ENCODE measurements at places on chromosomes 1 and 21. TPM values are rescaled to one million over a fixed set of nuclear protein-coding genes. Genes with fewer than 3 reads are reported as not detected.
A peak's percentile ranks its signal among the peaks of the same experiment; 100 is the strongest.

GRCh38 chr1:106846656-106847055, 209.8 kb upstream of the PRMT6 start:
- H3K36me3 ChIP-seq, result no peaks in the 10 kb centered on the region
- H3K4me3 ChIP-seq, result no peak overlapping the region
- H3K27ac ChIP-seq, result no peak overlapping the region
- DNase-seq, result no peak

DNA sequence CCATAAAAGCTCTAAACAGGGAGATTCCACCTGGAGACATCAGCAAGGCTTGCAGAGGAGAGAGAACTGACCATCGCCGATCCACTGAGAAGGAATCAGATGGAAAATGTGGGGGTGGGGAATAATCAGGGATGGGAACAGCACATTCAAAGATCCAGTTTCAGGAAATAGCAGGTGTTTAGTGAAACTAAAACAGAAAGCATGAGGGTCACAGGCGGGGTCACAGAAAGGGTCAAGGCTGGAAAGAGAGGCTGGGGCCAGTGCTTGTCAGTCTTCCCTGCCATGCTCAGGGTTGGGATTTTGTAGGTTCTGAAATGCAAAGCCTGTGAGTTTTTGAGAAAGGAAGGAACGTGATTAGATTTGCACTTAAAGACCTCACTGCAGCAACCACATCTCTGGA, 103.2 kb downstream of the HLCS start:
- no peaks in the 10 kb centered on the region for H3K36me3 ChIP-seq
- no peak overlapping the region for H3K4me3 ChIP-seq
- H3K4me1 ChIP-seq, result peaks cover 24% of the 10 kb centered on the region
- no peaks in the 10 kb centered on the region for H3K27me3 ChIP-seq
- no peak for DNase-seq

GRCh38 chr1:22665752-22666151, 12.7 kb downstream of the C1QB start:
- no peaks in the 10 kb centered on the region for H3K4me1 ChIP-seq
- DNase-seq, result peak; percentile 53
- H3K36me3 ChIP-seq, result no peaks in the 10 kb centered on the region
- H3K27me3 ChIP-seq, result no peaks in the 10 kb centered on the region
- no peak overlapping the region for H3K27ac ChIP-seq

DNA sequence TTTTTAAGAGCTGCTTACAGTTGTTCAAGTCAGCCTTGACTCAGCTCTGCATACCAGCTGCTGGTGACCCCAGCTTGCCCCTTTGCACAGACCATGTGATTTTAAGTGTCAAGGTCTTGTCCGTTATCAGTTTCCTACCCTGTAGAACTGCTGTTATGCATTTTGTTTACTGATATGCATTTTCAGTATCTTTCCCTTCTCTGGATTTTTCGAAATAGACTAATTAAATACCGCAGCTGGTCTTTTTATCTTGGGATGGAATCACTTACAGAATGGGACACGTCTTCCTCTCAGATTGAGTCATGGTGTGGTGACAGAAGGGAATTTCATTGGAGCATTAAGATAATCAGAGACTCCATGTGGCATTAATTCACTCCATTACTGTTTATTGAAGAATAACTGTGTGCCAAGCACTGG, 145.6 kb downstream of the FMN2 start:
- no peak overlapping the region for H3K4me3 ChIP-seq
- H3K27me3 ChIP-seq, result no peaks in the 10 kb centered on the region
- no peak overlapping the region for H3K27ac ChIP-seq

DNA sequence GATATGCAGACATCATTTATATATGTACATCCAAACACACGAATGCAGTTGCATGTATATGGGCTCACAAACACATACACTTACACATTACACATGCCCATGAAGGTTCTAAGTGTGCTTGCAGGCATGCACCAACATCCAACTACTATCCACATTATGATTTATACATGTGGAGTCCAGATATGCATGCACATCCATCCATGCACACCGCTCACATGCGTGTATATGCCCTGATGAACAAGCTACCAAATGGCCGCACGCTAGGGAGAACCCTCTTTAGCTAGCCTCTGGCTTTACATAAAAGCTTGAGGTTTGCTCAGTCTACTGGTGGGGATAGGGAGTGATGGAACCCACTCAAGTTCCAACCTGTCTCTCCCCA, 8.5 kb downstream of the GPR3 start:
- no peak for DNase-seq
- no peaks in the 10 kb centered on the region for H3K36me3 ChIP-seq
- H3K4me3 ChIP-seq, result no peak overlapping the region
- no peaks in the 10 kb centered on the region for H3K27me3 ChIP-seq
- peaks cover 19% of the 10 kb centered on the region for H3K4me1 ChIP-seq
- H3K27ac ChIP-seq, result no peak overlapping the region

DNA sequence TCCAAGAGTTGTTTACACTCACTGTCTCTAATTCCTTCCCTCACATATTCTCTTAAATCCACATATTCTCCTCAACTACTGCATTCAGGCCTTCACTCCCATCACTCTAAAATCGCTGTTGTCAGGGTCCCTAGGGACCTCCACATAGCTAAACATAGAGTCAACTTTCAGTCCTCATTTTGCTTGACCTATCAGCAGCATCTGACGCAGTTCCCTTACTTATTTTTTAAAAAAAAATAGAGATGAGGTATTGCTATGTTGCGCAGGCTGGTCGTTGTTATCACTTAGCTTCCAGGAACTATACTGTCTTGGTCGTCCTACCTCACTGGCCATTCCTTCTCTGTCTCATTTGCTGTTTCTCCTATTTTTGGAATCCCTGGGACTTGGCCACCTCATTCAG, 11.7 kb upstream of the PLEKHO1 start:
- no peaks in the 10 kb centered on the region for H3K27me3 ChIP-seq
- H3K36me3 ChIP-seq, result no peaks in the 10 kb centered on the region
- H3K4me3 ChIP-seq, result no peak overlapping the region

DNA sequence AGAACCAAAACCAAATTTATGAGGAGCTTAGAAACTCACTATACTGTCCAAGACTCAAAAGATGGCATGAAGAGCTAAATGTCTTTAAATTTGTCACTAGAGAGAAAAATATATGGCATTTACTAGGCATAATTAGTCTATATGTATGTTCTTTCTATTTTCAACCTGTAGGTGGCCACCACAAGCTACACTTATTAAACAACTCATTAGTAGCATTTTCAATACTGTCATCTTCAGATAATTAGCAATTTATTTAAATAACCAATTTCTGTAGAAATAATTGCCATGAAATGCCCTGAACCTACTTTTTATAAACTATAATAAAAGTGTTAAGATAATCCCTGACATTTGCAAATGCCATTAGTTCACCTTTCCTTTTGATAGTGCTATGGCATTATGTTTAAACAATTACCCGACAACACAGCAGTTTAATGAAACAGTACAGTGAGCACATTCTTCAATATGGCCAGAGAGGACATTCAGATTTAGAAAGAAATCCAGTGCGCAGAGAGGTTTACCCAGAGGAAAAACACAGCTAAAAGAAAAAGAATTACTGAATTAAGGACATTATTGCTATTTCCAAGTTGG, 522.5 kb downstream of the PTBP2 start:
- DNase-seq, result peak; percentile 69
- no peak overlapping the region for H3K4me3 ChIP-seq
- H3K36me3 ChIP-seq, result no peaks in the 10 kb centered on the region
- H3K27me3 ChIP-seq, result no peaks in the 10 kb centered on the region

GRCh38 chr1:173202424-173203145, 4.5 kb downstream of the TNFSF4 start:
- H3K27ac ChIP-seq, result no peak overlapping the region
- DNase-seq, result peak; percentile 78
- H3K4me1 ChIP-seq, result peaks cover 21% of the 10 kb centered on the region
- H3K36me3 ChIP-seq, result no peaks in the 10 kb centered on the region
- no peak overlapping the region for H3K4me3 ChIP-seq
- H3K27me3 ChIP-seq, result no peaks in the 10 kb centered on the region

Gene AKNAD1
- total RNA-seq, result not detected

- H3K4me1 ChIP-seq, result no peaks in the 10 kb centered on the region
- no peaks in the 10 kb centered on the region for H3K36me3 ChIP-seq
- no peak overlapping the region for H3K4me3 ChIP-seq
- no peak for DNase-seq
Measured at GRCh38 chr1:236013330-236013729, 51.6 kb downstream of the NID1 start.

DNA sequence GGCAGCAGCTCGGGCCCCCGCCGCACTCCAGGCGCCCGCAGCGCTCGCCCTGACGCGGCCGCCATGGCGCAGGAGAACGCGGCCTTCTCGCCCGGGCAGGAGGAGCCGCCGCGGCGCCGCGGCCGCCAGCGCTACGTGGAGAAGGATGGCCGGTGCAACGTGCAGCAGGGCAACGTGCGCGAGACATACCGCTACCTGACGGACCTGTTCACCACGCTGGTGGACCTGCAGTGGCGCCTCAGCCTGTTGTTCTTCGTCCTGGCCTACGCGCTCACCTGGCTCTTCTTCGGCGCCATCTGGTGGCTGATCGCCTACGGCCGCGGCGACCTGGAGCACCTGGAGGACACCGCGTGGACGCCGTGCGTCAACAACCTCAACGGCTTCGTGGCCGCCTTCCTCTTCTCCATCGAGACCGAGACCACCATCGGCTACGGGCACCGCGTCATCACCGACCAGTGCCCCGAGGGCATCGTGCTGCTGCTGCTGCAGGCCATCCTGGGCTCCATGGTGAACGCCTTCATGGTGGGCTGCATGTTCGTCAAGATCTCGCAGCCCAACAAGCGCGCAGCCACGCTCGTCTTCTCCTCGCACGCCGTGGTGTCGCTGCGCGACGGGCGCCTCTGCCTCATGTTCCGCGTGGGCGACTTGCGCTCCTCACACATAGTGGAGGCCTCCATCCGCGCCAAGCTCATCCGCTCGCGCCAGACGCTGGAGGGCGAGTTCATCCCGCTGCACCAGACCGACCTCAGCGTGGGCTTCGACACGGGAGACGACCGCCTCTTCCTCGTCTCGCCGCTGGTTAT, 2.8 kb downstream of the KCNJ9 start:
- H3K36me3 ChIP-seq, result 0 out of 2 replicates have a peak, but pooled peaks cover 3% of the 10 kb centered on the region
- H3K27me3 ChIP-seq, result no peaks in the 10 kb centered on the region
- H3K4me1 ChIP-seq, result no peaks in the 10 kb centered on the region
- no peak for DNase-seq
- no peak overlapping the region for H3K4me3 ChIP-seq

- no peak for DNase-seq
- peaks cover 77% of the 10 kb centered on the region for H3K36me3 ChIP-seq
- no peak overlapping the region for H3K4me3 ChIP-seq
- H3K4me1 ChIP-seq, result peaks cover 8% of the 10 kb centered on the region
- H3K27me3 ChIP-seq, result no peaks in the 10 kb centered on the region
Measured at GRCh38 chr21:39176271-39176709, 7.0 kb downstream of the PSMG1 start.

GRCh38 chr1:25871086-25871703, 4.3 kb downstream of the PAQR7 start:
- no peaks in the 10 kb centered on the region for H3K36me3 ChIP-seq
- H3K27me3 ChIP-seq, result no peaks in the 10 kb centered on the region
- H3K27ac ChIP-seq, result no peak overlapping the region

All from Karpas-422 (cell line).